ENCODE measurements at places on chromosomes 5 and 9.

DNA sequence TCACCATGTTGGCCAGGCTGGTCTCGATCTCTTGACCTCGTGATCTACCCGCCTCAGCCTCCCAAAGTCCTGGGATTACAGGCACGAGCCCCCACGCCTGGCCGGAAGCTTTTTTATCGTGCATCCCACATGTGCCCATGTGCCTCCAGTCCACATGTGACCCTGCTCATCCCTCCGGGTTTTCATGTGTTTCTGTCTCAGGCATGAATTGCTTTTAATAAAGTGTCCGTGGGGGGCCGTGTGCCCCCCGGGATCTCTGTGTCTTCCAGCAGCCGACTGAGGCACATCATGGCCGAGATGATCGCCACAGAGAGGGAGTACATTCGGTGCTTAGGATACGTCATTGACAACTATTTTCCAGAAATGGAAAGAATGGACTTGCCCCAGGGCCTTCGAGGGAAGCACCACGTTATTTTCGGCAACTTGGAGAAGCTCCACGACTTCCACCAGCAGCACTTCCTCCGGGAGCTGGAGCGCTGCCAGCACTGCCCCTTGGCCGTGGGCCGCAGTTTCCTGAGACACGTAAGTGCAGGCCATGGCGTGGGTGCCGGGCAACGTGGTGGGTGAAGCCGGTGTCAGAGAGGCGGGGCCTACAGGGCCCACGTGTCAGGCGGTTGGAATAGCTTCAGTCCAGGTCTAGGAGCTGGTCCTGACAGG, 22.1 kb upstream of the LRRC14B start:
- DNase-seq: no peak

DNA sequence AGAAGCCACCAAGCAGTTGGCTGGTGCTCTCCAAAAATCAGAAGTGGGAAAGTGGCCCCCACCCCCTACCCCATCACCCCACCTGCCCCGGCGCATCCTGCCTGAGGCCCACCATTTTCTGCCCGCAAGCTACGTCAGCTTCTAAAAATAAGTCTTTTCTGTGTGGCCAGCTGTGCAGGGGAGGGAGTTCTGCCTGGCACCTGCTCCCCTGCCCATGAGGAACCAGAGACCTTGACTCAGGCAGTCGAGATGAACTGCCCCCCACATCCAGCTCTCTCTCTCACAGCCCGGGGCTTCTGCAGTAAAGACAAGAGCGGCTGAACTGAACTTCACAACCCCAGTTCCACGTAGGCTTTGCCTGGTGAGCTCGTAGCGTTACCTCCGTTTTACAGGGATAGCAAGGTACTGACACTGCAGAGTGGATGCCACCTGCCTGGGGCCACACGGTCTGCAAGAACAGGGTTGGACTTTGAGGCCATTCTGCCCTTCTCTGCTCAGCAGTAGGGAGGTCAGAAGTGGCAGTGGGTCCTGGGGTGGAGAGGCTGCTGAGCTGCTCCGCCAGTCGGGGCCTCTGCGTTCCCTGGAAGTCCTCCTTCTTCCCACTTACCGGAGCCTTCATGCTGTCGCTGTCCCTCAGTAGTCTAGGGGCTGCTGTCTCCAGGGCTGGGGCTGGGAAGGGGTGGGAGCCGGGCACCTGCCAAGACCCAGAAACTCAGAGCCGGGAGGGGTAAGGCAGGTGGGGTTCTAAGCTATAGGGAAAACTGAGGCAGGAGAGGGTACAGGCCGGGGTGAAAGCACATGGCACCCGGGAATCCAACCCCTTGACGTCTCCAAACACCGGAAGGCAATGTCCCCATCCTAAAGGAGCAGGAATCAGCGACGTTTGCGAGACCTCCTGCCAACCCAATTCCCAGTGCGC, 781 bp downstream of the ST6GALNAC4 start:
- DNase-seq: no peak

- DNase-seq: no peak
Observed at GRCh38 chr5:61412361-61412760, 80.3 kb downstream of the ZSWIM6 start.

GRCh38 chr5:158492136-158492535, 607.6 kb downstream of the EBF1 start:
- no peak for DNase-seq

DNA sequence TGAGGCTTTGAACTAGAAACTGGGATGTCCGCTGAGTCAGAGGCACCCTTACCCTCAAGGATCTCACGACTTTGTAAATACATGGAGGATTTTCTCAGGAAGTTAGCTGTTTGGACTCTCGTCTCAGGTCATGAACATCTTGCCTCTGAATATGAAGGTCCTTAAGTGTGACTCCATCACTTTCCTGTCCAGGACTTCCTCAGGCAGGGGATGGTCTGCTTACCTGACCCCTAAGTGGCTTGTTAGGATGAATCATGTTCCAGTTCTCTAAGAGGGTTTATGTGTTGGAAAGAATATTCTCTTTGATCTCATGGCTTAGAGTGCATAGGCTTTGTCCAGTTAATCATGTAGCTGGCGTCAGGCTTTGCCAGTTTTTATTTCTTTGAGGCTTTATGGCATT, 511.7 kb upstream of the KLF4 start:
- no peak for DNase-seq
